Stimulated activated CD8-positive, alpha-beta memory T cell treated with anti-CD3 and anti-CD28 coated beads, Interleukin-4, amount 100 ng/mL, for 1 hour (primary cell): ENCODE measurements at places on chromosomes 2 and 18.

DNA sequence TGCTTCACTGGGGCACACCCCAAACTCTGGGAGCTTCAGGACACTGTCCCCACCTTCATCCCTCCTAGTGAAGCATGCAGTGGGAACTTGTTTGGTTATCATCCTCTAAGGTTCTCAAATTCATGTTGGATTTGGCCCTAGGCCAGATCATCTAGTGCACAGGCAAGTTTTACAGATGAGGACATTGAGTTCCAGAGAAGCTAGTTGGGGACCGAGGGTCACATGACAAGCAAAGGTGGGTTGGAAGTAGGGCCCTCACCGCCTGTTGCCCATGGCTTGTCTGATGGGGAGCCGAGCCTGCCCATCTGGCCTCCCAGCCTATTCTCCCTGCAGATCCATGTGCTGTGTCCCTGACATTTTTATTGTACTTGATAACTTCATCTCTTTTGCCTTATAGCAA, 2.8 kb downstream of the PRKCE start:
- DNase-seq = no peak

DNA sequence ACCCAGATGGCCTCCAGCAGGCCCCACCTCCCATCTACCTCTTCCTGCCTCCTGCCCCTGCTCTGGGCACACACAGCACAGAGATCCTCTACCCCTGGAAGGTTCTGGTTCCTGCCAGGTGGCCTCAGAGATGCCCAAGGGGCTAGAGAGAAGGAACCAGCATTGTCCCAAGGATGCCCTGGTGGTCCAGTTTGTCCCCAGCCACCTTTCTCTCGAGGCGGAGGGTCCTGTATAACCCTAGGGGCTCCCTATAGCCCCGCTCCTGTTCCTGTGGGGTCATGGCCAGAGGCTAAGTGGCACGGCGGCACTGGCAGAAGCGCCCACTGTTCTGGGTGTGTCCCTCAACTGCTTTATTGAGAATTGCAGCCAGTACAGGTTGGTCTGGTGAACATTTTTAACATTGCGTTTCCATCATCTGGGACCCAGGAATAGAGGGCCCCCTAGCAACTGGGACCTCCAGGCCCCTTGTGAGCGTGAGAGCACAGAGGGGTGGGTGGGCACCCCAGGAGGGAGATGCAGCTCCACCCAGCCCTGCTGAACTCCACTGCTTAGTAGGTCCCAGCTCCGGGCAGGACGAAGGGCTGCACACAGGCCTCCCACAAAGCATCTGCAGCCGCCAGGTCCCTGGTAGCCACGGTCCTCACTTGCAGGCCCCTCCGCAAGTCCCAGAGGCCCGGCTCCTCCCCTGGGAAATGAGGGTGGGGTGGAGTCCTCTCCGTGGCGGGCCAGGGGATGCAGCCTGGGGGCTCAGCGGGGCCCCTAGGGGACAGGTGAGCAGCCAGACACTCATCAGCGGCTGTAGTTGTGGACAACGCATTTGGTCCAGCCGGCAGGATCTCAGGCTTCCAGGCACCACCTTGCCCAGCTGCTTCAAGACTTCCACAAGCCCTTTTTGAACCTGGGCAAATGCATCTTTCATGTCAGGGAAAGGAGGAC, 33.1 kb downstream of the GPC1 start:
- no peak for DNase-seq

DNA sequence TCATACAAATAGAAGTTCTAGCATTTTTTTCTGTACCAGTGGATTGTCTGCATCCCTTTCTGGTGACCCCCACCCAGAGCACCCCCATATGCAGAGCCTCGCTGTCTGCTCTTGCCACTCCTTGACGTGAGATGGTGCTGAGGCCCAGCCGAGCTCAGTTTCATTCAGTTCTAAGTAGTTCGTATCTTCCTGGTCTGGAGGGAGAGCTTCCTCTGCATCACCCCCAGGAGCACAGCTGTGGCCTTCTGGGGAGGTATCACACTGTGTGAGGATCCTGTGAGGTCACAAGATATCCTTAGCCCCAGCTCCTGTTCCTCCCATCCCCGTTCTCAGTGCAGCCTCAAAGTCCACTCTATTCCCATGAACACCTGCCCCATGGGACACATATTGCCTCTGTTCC, 132.7 kb downstream of the PTGR3 start:
- no peak for DNase-seq

- no peak for DNase-seq
These were observed 35.0 kb downstream of the ITGA6 start for GRCh38 chr2:172462373-172462848.

GRCh38 chr2:60602388-60602787, 48.9 kb upstream of the BCL11A start:
- DNase-seq = no peak

- DNase-seq = no peak
These were observed 11.3 kb upstream of the GRP start for GRCh38 chr18:59208602-59209125.

GRCh38 chr2:6310256-6311215, 555.2 kb downstream of the CMPK2 start:
- DNase-seq = no peak

DNA sequence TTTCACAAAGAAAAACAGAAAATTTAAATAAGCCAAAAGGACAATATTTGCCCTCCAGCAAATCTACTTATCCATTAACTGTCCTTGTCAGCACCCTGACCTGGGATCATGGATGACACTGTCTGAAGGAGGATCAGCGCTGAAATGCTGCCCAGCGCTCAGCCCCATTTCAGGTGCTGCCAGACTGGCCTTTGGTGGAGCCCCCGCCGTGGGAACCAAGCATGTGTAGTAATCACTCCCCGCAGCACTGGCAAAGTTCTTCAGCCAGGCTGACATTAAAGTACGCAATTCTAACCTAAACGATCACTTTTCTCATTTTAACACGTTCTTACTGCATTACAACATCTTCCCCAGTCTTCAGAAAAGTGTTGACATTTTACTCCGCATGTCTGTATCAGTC, 108.6 kb upstream of the GPC1 start:
- DNase-seq = no peak

DNA sequence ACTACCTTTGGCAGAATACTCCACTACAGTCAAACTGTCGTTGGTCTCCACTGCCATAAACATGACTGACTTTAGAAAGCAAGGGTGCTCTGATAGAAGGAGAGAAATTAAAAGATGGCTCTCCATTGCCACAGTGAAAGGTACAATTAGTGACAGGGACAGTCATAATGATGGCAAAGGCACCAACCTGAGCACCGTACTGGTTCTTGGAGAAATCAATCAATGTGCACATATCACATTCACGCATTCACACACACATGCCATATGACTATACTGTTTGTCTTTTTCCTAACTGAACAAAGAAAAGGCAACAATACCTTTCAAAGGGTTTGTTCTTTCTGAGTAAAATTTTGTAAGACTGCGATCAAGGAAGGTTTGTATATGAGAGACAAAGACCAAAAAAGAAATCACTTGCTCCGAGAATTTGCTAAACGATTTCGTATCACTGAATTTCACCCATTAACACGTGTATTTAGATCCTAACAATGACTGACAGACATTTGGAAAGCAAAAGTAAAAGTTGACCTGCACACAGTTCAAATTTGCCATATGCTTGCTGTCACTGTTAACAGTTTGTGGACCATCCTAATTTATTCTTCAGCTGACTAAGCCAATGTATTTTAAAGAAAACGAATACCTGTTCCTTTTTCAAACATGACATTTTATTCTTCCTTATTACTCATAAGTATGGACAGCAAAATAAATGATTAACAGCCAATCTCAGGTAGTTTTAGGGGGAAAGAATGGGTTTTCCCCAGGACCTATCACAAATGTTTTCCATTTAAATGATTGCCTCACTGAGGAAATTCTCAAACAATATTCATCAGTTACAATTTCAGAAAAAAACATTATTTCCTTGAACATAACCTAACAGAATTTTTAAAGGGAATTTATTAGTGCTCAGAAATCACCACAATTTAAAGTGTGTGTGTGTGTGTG, 644.4 kb downstream of the ZEB2 start:
- DNase-seq = no peak

GRCh38 chr2:230890646-230891045, 25.9 kb downstream of the ITM2C start:
- DNase-seq = no peak

GRCh38 chr2:150178591-150178990, 308.9 kb downstream of the RND3 start:
- DNase-seq = no peak

GRCh38 chr2:225196579-225196978, 154.3 kb upstream of the DOCK10 start:
- DNase-seq = no peak
